Myometrial cell (primary cell): ENCODE measurements at places on chromosomes 1 and 21. TPM values are rescaled to one million over a fixed set of nuclear protein-coding genes. Genes with fewer than 3 reads are reported as not detected.

Gene NOS1AP
- total RNA-seq = 0.18 and 0.29 TPM in 2 replicates

Gene MXRA8
- 354 and 384 TPM in 2 replicates for total RNA-seq

Gene EXO1
- 4.0 and 5.7 TPM in 2 replicates for total RNA-seq

Gene ACKR1
- total RNA-seq = not detected in 2 replicates

Gene FOXO6
- total RNA-seq = not detected in 2 replicates

Gene ZNF683
- not detected in 2 replicates for total RNA-seq

Gene OR2T8
- total RNA-seq = not detected in 2 replicates

Gene SUMO3
- total RNA-seq = 85.0 and 99.4 TPM in 2 replicates
